ENCODE measurements at places on chromosomes 12 and 14.

DNA sequence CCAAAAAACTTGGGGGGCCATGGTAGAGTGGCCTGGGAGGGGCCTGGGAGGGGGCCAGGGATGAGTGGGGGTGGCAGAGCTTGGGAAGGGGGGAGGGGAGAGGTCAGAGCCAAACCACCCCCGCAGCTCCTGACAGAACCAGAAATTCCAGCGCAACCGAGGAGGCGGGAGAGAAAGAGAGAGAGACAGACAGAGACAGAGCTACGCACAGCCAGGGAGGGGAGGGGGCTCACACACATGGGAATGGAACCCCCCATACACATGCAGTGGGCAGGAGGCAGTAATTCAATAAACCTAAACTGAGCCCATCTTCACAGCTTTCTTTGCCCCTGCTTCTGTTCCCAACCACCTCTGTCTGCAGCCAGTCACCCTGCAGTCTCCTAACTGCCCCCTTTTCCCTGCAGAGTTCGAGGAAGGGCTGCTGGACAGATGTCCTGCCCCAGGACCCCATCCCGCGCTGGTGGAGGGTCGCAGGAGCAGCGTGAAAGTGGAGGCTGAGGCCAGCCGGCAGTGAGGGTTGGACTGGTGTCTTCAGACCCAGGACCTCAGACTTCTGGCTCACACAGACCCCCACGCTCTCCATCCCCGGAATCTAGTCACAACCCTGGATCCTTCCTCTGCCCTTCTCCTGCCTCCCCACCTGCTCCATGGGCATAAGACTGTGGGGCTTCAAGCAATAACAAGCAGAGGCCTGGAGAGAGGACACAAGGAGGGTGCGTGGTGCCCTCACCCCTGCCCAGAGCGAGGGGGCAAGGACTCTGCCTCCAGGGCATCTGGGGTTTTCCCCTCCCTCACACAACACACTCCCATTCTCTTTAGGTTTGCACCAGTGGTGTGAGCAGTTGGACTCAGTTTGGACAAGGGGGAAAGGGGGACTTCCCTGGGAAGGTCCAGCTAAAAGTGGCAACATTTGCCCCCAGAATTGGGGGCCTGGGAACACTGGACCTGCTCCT is 5.6 kb downstream of the NAB2 start:
- DNase-seq: no peak

- DNase-seq: no peak
These were observed 322.9 kb downstream of the TMEM117 start for GRCh38 chr12:44158746-44159145.

GRCh38 chr14:64779472-64779871 is 75.2 kb downstream of the PLEKHG3 start:
- DNase-seq: no peak

DNA sequence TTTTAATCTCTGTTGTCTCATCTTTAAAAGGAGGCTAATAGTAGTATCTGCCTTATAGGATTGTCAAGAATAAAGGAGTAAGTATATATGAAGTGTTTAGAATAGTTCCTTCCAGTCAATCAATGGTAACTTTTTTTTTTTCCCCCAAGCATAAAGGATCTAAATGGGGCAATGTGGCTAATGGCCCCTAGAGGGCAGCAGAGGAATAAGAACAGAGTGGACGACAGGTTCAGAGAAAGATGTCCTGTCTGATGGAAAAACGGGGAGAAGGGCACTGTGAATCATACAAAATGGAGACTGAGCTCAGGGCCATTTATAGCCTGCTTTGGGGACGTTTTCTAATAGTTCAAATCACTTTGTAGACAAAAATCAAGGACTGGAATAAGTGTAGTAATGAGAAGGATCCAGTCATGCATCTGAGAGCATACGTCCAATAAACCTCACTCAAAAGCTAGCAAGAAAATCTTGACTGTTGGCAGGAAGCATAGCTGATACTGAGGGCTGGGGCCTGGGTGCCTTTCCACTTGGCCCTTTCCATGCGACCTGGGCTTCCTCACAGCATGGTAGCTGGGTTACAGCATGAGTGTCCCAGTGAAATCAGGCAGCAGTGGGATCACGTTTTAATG is 51.3 kb downstream of the IFNG-AS1 start:
- peak; percentile 79 for DNase-seq

GRCh38 chr12:85017618-85018017 is 18.5 kb downstream of the TSPAN19 start:
- no peak for DNase-seq

- DNase-seq: no peak
These were observed 18.6 kb downstream of the LARP4 start for GRCh38 chr12:50419112-50419909.

DNA sequence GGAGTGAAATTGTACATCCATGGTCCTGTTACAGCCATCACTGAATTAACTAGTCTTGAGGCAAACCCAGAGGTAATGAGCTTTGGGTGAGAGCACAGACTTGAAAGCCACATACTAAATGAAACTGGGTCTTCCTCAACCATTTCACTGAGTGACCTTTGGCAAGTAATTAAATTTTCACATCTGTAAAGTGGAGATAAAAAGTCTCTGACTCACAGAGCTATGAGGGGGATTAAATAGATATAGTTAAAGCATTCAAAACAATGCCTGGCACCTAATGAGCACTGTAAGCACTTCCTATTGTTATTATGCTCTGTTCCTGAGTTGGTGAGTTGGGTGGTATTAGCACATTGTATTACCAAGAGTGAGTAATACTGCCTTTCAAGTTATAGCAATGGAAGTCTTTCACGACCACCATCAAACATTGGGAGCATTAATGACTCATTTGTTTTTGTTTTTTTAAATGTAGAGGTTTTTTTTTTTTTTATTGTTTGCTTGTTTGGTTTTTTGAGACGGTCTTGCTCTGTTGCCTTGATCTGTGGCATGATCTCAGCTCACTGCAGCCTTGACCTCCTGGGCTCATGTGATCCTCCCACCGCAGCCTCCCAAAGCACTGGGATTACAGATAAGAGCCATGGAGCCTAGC is 12.5 kb upstream of the STRN3 start:
- DNase-seq: no peak

GRCh38 chr14:81402123-81402495 is 2.0 kb upstream of the STON2 start:
- no peak for DNase-seq

DNA sequence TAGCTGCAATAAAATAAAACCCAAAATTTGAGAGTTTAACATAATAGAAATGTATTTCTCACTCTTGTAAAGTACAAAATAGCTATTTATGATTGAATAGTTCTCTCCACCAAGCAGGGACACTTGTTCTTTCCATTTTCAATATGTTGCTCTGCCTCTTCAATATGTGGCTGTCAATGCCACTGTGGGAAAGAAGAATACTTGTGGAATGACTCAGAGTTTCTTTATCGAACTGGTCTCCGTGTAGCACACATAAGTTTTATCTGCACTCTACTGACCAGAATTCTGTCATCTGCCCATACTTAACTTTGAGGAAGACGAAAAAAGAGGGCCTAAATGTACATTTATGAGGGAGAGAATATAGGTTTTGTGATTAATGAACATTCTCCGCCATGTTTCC is 256.9 kb downstream of the ATXN7L3B start:
- no peak for DNase-seq

- DNase-seq: peak; percentile 38
These were observed 88.9 kb downstream of the PTGER2 start for GRCh38 chr14:52402812-52403526.

GRCh38 chr12:7374423-7375144 is 69.4 kb downstream of the CD163L1 start:
- DNase-seq: peak; percentile 2

DNA sequence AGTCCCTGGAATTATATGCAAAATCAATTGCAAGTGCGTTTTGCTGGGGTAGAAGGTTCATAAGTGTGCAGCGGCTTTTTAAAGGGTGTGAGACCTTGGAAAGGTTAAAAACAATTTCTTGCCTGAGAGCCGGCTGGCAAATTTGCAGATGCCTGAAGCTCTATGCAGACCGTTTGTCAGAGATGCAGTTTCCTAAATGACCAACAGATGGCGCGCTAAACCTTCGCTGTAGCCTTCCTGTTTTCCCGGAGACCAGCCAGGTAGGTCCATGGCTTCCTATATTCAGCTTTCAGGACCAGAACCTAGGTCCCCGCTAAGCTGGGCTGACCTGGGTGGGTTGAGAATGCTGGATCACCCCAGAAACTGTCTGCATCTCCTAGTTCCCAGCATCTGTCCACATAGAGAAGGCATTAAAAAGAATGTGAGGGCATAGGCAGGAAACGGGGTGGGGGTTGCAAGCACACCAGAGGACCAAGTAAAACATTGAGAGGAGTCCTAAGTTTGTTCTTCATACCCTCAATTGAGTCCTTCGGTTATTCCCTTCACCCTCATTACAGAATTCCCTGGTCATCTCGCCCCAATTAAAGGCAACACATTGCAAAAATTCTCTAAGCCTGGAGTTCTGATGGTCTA is 5.7 kb upstream of the NOS1 start:
- peak; percentile 25 for DNase-seq

- no peak for DNase-seq
These were observed 143.6 kb downstream of the RGS6 start for GRCh38 chr14:72075649-72076334.

DNA sequence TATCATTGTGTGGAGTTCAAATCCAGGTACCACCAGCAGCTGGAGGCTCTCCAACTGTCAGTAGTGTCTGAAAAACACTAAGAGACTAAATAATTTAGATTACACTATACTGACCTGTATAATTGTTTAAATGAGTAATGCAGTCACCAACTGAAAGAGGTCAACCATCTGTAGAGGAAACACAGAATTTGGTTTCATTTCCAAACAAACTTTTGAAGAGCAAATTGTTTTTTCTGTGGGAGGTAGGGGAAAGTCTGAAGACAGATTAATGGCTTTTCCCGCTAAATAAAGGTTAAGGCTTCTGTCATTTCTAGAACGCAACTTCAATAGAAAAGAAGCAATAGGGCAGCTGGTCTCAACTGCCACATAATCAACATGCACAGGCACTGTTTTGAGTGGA is 462.6 kb downstream of the PRKD1 start:
- no peak for DNase-seq

- no peak for DNase-seq
These were observed 93.6 kb downstream of the SLC24A4 start for GRCh38 chr14:92416544-92416943.

GRCh38 chr12:97643924-97644323 is 181.3 kb downstream of the RMST start:
- DNase-seq: no peak

DNA sequence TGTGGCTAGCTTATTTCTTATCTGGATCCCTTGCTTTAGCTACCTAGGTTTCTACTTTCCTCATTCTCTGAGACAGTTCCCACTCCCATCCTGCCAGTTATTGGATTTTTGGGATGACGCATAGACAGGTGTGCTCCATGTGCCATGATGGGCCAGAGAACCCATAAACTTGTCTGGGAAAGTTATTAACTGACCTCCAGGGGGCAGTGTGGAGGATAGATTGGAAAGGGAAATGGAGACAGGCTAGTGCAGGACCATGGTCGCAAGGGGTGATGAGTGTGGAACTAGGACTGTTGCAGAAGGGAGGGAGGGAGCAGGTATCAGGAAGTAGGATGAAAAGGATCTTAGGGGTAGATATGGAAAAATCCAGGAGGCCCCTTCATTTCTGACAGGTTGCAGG is 80.3 kb downstream of the ESRRB start:
- DNase-seq: peak; percentile 28

- DNase-seq: no peak
These were observed 39.9 kb downstream of the INSM2 start for GRCh38 chr14:35573911-35574310.

DNA sequence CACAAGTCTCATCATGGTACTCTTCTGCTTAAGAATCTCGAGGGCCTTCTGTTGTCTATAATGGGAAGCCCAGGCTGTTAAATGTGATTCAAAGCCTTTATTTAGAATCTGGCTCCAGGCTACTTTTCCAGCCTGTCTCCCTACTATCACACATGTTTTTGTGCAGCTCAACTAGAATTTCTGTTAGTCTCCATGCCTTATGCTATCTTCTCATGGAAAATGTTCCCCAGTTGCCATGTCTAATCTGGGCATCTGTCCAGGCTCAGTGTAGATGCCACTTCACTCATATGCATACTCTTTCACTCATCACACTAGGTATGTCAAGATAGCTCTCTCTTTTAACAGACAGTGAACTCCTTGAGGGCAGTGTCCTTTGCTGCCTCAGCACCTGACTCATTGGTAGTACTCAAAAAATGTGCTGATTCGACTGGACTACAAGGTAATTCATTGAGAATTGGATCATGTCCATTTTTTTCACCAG is 145.3 kb downstream of the TTLL5 start:
- no peak for DNase-seq

DNA sequence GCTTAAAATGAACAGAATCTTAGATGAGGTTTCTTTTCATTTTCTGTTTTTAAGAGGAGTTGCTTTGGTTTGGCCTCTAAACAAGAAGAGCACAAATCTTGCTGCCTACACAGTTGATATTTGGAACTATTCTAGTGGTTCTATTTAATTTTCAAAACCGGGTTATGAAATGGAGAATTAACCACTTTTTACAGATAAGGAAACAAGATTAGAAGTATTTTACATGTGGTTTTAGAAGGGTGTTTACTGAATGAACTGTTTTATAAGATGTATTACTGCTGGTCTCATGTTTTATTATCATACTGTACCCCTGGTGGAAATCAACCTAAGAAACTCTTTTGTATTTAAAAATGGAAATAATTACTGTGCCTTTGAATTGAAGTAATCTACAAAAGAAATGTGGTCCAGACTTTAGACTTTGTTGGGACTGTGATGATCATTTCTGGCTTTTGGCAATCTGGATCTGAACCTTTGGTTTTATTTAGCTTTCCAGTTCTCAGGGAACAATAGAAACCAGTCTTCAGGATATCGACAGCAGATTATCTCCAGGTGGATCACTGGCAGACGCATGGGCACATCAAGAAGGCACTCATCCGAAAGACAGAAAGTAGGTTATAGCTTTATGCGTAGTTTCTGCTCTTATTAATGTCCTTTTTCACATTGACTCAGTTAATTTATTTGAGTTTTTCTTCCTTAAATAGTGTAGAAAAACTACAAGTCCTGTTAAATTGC is 43.2 kb downstream of the TBK1 start:
- no peak for DNase-seq

DNA sequence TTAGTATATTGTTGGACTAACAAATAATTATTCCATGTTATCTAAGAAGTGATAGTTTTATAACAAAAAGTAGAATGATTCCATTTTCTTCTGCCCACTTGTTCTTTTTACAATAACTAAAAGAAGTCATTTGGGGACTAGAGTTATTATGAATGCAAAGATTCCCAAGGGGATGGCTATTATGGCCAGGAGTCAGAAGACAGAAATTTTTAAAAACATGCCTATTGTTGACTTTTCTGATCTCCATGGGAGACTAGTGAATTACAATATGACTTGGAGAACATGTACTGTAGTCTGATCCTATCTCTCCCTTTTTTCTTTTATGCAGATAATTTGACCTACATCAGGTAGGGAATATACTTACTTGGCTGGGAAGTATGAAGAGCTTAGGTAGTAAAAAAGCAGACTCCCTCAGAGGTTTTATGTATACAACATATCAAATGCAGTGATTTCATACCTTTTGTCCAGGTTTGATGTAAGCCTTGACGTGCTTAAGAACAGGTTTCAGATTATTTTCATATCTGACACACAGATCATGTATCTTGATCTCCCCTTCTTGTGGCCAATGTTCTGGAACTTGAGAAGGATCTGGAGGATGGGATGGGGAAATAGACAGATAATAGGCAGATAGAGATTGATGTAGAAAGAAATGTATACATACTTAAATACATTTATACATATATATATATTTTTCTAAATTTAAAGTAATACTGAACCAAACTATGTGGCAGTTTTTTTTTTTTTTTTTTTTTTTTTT is 41.0 kb upstream of the KCNJ8 start:
- DNase-seq: no peak

GRCh38 chr14:95215094-95215725 is 57.9 kb upstream of the DICER1 start:
- no peak for DNase-seq

- no peak for DNase-seq
These were observed 257.1 kb downstream of the ADAMTS20 start for GRCh38 chr12:43294916-43295315.
